Right renal pelvis (tissue), 4 donors: ENCODE measurements at places on chromosomes 6 and 20. TPM values are rescaled to one million over a fixed set of nuclear protein-coding genes. Genes with fewer than 3 reads are reported as not detected.

The ZC3H12D gene
- 0.54 TPM for polyA plus RNA-seq

The ANKRD66 gene
- polyA plus RNA-seq: not detected

The OPN5 gene
- 1.1 TPM for polyA plus RNA-seq

The ARMC12 gene
- 1.1 TPM for polyA plus RNA-seq

GRCh38 chr6:55049866-55050265 is 124.4 kb upstream of the HCRTR2 start:
- no peak for DNase-seq

DNA sequence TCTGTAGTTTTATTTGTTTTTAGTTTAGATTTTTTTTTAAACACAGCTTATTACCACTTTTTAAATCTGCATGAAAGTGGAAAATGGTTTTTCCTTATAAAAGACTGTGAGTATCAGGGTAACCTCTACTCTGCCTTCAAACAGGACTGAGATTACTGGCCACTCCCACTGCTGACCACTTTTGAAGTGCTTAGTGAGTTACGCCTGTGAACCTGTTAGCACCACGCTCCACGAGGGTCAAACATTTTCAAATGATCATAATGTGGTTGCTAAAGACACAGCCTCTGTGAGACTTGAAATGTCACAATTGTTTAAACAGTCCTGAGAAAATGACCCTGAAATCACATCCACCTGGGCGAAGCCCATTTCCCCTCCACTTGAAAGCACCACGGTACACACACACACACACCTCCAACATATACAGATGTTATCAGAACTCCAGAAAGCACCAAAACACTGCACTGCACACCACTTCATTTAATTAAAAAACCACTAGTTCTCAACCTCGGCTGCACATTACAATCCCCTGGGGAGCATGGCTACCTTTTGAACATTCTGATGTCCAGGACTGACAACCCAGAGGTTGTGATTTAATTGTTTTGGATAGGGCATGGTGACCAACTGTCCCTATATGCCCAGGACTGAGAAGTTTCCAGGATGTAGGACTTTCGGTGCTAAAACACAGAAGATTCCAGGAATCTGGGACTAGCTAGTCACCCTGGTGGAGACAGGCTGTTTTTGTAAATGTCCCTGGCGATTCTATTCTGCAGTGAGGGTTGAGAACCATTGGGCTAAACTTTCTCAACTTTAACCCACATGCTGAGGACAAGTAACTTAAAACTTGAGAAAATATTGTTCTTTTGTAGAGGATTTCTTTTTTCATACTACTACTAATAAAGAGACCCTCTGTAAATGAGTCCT is 176.4 kb upstream of the MYLIP start:
- no peak for DNase-seq

DNA sequence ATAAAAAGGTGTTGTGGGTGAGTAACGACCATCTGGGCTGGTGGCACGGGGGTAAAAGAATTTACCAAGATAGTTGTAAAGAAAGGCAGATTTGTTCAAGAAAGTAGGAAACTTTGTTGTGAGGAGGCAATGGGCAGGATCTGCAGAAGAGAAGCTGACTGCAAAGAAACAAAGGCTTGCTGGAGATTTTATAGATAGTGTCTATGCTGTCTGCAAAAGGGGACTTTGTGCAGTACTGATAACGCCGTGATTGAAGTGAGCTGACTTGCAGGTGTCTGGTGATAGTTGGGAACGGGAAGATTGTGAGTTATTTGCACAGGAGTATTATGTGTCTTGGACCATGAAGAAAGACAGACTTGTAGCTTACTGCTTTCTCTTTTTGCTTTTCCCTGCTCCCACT is 36.8 kb upstream of the GSTA3 start:
- no peak for DNase-seq

GRCh38 chr6:7467007-7467897 is 74.2 kb upstream of the DSP start:
- no peak for DNase-seq

GRCh38 chr6:38378801-38379200 is 260.9 kb downstream of the BTBD9 start:
- no peak for DNase-seq

GRCh38 chr6:34044945-34045595 is 100.8 kb downstream of the GRM4 start:
- DNase-seq: no peak

GRCh38 chr6:168671028-168671862 is 230.3 kb downstream of the SMOC2 start:
- DNase-seq: no peak

GRCh38 chr6:19444481-19444880 is 392.7 kb upstream of the ID4 start:
- no peak for DNase-seq
